CD4-positive, alpha-beta memory T cell (primary cell): ENCODE measurements at places on chromosomes 3 and 15. TPM values are rescaled to one million over a fixed set of nuclear protein-coding genes. Genes with fewer than 3 reads are reported as not detected.

Gene COLQ
- 6.1 TPM for total RNA-seq

- DNase-seq: no peak
- no peak overlapping the region for H3K27ac ChIP-seq
- H3K4me1 ChIP-seq: no peaks in the 10 kb centered on the region
Measured at GRCh38 chr3:127761441-127761801, 60.9 kb downstream of the MGLL start.

Gene TGM4
- total RNA-seq: not detected

Gene SOX14
- not detected for total RNA-seq

Gene NEK10
- 1.4 TPM for total RNA-seq

- H3K27ac ChIP-seq: no peak overlapping the region
- no peaks in the 10 kb centered on the region for H3K4me1 ChIP-seq
- no peaks in the 10 kb centered on the region for H3K27me3 ChIP-seq
- no peak overlapping the region for H3K4me3 ChIP-seq
- DNase-seq: no peak
Measured at GRCh38 chr3:156373095-156373494, 181.8 kb downstream of the SSR3 start.

Gene FBXL2
- not detected for total RNA-seq

- H3K27me3 ChIP-seq: no peaks in the 10 kb centered on the region
- DNase-seq: no peak
- no peak overlapping the region for H3K27ac ChIP-seq
- no peaks in the 10 kb centered on the region for H3K4me1 ChIP-seq
- no peaks in the 10 kb centered on the region for H3K36me3 ChIP-seq
Measured at GRCh38 chr3:114446600-114446999, 152.8 kb downstream of the TIGIT start.

DNA sequence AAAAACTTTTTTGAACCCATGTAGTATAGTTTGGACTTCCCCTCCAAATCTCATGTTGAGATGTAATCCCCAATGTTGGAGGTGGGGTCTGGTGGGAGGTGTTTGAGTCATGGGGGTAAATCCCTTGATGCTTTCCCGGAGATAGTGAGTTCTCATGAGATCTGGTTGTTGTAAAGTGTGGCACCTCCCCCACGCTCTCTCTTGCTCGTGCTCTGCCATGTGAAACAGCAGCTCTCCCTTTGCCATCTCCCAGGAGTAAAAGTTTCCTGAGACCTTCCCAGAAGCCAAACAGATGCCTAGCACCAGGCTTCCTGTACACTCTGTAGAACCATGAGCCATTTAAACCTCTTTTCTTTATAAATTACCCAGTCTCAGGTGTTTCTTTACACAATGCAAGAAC, 16.0 kb upstream of the RNU6-1 start:
- H3K27ac ChIP-seq: no peak overlapping the region
- H3K4me3 ChIP-seq: no peak overlapping the region
- no peak for DNase-seq

DNA sequence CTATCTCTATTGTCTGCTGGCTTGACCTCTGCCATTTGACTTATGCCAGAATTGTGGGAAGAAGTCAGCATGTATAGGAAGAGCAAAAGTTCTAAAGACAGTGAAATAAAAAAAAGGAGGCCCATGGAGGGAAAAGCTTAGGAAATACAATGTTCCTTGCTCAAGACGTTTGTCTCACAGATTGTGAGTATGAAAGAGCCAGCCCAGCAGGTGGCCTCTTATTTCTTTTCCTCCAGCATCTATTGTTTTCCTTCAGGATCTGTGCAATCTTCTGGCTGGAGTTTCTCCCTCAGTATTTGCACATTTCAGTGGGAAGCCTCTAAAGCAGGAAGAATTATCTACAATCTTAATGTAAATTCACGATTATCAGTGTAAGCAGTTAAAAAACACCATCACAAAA, 43.7 kb downstream of the ZDHHC3 start:
- H3K36me3 ChIP-seq: peaks cover 36% of the 10 kb centered on the region

Gene EFCAB12
- total RNA-seq: 1.6 TPM

DNA sequence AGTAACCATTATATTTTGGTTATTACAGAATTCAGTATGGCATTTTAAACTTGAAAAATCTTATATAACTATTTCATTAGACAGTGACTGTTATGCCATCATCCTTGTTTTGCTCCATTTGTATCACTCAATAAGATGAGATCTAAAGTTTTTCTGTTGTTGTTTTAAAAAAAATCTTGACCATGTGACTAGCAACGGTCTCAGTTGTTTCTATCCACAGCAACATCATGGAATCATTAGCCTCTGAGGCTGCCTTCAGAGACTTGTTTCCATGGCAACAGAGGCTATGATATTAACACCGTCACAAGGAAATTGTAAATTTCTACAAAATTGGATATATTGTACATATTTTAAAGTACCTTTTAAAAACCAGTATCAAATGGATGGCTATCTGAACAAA, 129.8 kb downstream of the DLG1 start:
- H3K4me1 ChIP-seq: peaks cover 8% of the 10 kb centered on the region
- no peaks in the 10 kb centered on the region for H3K27me3 ChIP-seq
- H3K4me3 ChIP-seq: no peak overlapping the region
- no peaks in the 10 kb centered on the region for H3K36me3 ChIP-seq
- DNase-seq: peak; percentile 38

- no peak overlapping the region for H3K27ac ChIP-seq
- H3K4me1 ChIP-seq: no peaks in the 10 kb centered on the region
- DNase-seq: no peak
- no peak overlapping the region for H3K4me3 ChIP-seq
- H3K36me3 ChIP-seq: no peaks in the 10 kb centered on the region
Measured at GRCh38 chr15:52976516-52977075, 186.5 kb upstream of the ONECUT1 start.

DNA sequence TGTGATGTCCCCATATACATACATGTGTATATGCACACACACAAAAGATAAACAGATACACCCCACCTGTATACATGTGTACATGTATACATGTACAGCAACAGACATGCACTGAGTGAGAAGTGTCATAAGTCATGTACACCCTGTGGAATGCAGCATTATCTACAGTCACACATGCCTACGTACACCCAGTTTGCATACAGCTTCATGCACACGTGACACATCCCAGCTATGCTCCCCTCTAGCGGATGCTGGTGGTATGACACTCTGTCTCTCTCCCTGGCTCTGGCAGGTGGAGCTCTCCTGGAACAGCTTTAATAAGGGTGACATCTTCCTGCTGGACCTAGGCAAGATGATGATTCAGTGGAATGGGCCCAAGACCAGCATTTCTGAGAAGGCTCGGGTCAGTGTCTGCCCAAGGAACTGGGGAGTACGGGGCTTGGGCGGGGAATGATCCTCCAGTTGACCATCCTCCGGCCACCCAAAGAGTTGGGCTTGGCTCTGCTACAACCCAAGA, 6.3 kb downstream of the VILL start:
- H3K4me1 ChIP-seq: peaks cover 60% of the 10 kb centered on the region
- no peak overlapping the region for H3K4me3 ChIP-seq
- peak; percentile 80 for DNase-seq

- no peaks in the 10 kb centered on the region for H3K4me1 ChIP-seq
- H3K27me3 ChIP-seq: no peaks in the 10 kb centered on the region
- H3K4me3 ChIP-seq: no peak overlapping the region
- H3K27ac ChIP-seq: no peak overlapping the region
- H3K36me3 ChIP-seq: no peaks in the 10 kb centered on the region
Measured at GRCh38 chr3:123687286-123687685, 102.4 kb upstream of the HACD2 start.

Gene CHRD
- not detected for total RNA-seq

- H3K27me3 ChIP-seq: no peaks in the 10 kb centered on the region
- H3K4me1 ChIP-seq: no peaks in the 10 kb centered on the region
- no peak for DNase-seq
- no peak overlapping the region for H3K27ac ChIP-seq
- peaks cover 29% of the 10 kb centered on the region for H3K36me3 ChIP-seq
- H3K4me3 ChIP-seq: no peak overlapping the region
Measured at GRCh38 chr3:27380433-27381357, 11.5 kb upstream of the NEK10 start.

DNA sequence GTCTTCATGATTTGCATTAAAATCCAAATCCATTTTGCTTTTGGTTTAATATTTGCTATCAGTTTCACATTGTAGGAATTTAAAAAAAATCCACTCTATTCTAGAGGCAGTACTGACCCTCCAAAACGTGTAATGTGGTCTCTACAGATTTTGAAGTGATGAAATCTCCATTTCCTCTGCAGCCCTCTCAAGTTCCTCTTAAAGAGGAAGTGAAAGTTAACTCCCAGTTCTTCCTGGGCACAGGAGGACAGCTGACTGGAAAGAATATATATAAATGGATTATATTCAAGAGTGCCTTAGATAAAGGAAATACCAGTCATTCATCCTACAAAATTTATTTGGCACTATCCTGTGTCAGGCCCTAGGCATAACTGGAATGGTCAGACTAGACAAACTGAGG, 83.5 kb upstream of the PLCL2 start:
- H3K27me3 ChIP-seq: no peaks in the 10 kb centered on the region
- DNase-seq: no peak
- H3K36me3 ChIP-seq: no peaks in the 10 kb centered on the region
- H3K4me1 ChIP-seq: peaks cover 24% of the 10 kb centered on the region

Gene GPR87
- not detected for total RNA-seq

GRCh38 chr3:5917932-5918331, 730.4 kb downstream of the EDEM1 start:
- H3K36me3 ChIP-seq: no peaks in the 10 kb centered on the region
- no peak overlapping the region for H3K27ac ChIP-seq
- DNase-seq: no peak
- no peak overlapping the region for H3K4me3 ChIP-seq
- no peaks in the 10 kb centered on the region for H3K27me3 ChIP-seq

DNA sequence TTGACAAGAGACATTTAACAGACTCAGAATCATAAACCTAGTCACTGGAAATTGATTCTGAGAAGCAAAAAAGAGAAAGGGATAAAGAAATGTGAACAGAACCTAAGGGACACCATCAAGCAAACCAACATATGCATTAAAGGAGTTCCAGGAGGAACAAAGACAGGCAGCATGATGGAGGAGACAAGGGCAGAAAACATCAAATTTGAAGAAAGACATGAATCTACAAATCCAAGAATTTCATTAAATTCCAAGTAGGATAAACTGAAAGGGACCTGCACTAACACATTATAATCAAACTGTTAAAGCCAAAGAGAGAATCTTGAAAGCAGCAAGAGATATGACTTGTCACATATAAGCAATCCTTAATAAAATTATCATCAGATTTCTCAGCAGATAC, 122.3 kb downstream of the STT3B start:
- H3K27ac ChIP-seq: no peak overlapping the region
- H3K4me1 ChIP-seq: no peaks in the 10 kb centered on the region
- H3K27me3 ChIP-seq: no peaks in the 10 kb centered on the region
- DNase-seq: no peak
- no peaks in the 10 kb centered on the region for H3K36me3 ChIP-seq

Gene P4HTM
- total RNA-seq: 87.3 TPM

DNA sequence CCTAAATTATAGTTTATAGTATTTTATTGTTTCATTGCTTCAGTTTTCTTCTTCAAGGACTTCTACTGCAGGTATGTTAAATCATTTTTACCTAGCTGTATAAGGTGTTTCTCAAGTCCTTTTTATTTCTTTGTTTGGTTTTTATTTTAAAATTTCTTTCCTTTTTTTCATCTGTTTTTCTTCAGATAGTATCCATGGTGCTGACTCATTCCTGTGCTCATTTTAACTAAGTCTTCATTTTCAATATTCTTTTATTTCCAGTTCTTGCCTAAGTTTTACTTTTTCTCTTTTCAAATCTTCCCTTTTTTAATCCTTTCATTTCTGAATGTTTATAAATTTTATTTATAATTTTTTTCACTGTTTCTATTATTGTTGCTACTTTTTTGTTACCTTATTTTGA, 42.3 kb upstream of the STIMATE start:
- no peak overlapping the region for H3K27ac ChIP-seq
- H3K36me3 ChIP-seq: peaks cover 4% of the 10 kb centered on the region
- peaks cover 7% of the 10 kb centered on the region for H3K4me1 ChIP-seq
- H3K4me3 ChIP-seq: no peak overlapping the region

GRCh38 chr3:133948996-133949395, 53.3 kb upstream of the RAB6B start:
- no peaks in the 10 kb centered on the region for H3K36me3 ChIP-seq
- no peak overlapping the region for H3K4me3 ChIP-seq
- DNase-seq: no peak
- H3K27ac ChIP-seq: no peak overlapping the region
- H3K4me1 ChIP-seq: no peaks in the 10 kb centered on the region

DNA sequence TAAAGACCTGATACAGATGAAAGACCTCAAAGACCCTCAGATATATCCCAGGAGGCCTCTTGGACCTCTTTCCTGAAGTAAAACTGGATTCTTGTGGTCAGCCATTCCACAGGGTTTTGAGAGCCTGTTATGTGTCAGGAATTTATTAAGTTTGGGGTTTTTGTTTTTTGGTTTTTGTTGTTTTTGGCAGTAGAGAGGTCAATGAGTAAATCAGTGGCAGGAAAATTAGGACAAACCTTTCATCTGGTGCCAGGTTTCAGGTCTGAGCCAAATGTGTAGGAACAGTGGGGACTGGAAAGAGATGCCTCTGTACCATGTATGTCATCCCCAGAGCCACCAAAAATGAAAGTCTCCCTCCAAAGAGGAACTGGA, 520.4 kb upstream of the MDFIC2 start:
- no peak for DNase-seq
- no peaks in the 10 kb centered on the region for H3K36me3 ChIP-seq
- no peak overlapping the region for H3K4me3 ChIP-seq
- no peak overlapping the region for H3K27ac ChIP-seq
- H3K27me3 ChIP-seq: no peaks in the 10 kb centered on the region
- H3K4me1 ChIP-seq: no peaks in the 10 kb centered on the region

Gene FES
- total RNA-seq: 2.3 TPM
